SK-N-DZ (cell line): ENCODE measurements at places on chromosomes 5 and 9.

- DNase-seq: no peak
Measured at GRCh38 chr5:13212886-13213285, 731.6 kb downstream of the DNAH5 start.

GRCh38 chr5:164721116-164721515 lies 1215.7 kb downstream of the MAT2B start:
- no peak for DNase-seq

- no peak for DNase-seq
Measured at GRCh38 chr5:178230879-178231538, 1.6 kb downstream of the PHYKPL start.

DNA sequence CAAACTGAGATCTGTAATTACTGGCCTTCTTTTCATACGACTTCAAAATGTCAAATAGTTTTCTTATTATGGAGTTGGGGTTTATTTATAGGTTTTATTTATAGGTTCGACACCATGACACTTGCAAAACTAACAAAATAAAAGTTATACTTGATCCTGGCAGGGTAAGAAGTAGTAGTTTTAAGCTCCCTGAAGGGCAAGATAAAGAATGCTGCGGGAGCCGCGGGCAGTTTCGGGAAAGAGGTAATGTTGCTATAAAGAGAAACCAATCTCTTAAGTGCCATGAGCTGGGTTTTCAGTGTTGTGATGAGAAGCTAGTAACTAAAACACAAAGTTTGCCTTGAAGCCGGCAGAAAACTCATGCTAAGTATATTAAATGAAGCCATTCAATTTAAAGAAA lies 24.8 kb downstream of the PTPN3 start:
- no peak for DNase-seq

DNA sequence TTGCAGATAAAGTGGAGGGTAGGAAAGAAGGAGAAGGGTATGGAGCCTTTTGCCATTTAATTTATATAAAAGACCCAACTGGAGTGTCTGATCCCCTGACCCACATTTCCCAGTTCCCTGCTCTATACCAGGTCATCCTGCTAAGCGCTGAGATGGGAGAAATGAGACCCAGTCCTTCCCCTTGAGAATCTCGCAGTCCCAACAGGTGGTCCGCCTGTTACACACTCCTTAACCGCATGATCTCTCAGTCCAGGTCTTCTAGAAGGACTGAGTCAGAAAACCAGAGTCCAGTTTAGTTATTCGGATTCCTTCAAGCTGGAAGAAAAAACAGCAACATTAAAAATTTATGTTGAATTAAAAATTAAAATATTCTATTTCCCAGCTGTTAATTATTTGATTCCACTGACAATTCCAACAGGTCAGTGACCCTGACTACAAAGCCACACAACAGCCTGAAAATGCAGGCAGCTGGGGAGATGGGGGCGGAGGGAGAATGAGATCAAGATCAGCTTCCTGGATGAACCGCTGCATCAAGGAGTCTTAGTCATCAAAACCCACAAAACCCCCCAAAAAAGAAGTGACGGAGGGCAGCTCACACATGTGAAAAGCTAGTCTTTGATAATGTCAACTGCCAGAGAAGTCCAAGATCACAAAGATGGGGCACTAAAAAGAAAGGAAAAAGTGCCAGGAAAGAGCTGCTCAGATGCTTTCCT lies 44.0 kb downstream of the GGTA1 start:
- DNase-seq: no peak

DNA sequence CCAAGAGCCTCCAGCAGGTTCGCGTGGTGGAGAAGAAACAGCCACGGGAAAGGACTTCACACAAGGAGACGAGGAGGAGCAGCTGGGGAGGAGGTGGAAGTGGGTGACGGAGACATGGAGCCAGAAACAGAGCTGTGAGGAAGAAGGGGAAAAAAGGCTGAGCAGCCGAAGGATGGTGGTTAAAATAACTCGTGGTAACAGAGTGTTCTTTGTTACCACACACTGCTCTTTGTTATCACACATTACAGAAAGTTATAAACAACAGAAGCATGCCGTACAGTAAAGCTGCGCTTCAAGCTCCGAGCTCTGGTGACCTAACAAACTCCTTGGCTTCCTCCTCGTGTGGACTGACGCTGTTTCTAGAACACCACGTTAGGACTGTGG lies 215.4 kb downstream of the GLIS3 start:
- DNase-seq: no peak

DNA sequence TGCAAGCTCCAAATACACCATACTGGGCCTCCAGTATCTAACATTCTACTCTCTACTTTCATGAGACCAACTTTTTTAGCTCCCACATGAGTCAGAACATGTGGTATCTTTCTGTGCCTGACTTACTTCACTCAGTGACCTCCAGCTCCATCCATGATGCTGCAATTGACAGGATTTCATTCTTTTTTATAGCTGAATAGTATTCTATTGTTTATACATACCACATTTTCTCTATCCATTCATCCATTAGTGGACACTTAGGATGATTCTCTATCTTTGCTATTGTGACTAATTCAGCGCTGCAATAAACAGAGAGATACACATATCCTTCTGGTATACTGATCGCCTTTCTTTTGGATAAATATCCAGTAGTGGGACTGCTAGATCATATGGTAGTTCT lies 68.5 kb downstream of the EPB41L4A start:
- no peak for DNase-seq

DNA sequence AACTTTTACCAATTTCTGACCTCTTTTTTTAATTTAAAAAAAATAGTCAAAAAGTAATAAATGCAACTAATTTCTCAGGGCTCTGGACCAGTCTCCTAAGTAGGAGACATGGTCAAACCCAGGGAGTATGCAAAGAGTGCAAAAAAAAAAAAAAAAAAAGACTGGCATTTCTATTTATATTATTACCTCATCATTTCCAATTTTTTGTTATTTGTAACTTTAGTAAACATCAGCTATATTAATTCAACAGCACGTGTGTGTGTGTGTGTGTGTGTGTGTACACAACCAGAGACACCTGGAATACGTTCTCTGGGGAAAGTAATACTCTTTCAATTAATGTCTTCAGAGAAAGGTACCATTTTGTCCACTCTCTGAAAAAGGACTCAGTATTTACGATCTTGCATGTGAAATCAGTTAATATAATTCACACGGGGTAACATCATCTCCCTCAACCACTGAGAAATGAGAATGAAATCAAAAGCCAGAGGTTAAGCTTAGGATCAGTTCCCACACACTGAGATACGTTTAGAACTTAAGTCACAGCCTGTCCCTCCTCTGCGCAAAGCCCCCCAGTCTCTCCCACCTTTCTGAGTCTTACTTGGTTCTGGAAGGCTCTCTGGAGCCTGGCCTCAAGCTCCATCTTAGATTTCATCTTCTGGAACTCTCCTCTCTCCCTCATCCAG lies 21.9 kb downstream of the ZNF608 start:
- DNase-seq: no peak

DNA sequence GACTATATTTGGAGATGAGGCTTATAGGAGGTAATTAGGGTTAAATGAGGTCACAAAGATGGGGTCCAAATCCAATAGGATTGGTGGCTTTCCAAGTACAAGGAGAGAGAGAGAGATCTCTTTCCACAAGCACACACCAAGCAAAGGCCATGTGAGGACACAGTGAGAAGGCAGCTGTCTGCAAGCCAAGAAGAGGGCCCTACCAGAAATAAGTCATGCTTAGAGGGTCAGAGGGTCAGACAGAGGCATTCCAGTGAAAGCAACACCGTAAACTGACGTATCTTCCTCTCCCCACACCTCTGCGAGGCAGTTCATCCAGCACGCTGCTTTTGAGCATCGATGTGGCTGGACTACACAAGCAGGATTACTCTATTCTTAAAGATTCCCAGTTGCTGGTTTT lies 87.9 kb downstream of the SLC1A3 start:
- no peak for DNase-seq

- DNase-seq: no peak
Measured at GRCh38 chr5:181255276-181255675, 5.7 kb downstream of the TRIM52 start.

- DNase-seq: no peak
Measured at GRCh38 chr9:22514871-22515270, 68.2 kb downstream of the DMRTA1 start.

DNA sequence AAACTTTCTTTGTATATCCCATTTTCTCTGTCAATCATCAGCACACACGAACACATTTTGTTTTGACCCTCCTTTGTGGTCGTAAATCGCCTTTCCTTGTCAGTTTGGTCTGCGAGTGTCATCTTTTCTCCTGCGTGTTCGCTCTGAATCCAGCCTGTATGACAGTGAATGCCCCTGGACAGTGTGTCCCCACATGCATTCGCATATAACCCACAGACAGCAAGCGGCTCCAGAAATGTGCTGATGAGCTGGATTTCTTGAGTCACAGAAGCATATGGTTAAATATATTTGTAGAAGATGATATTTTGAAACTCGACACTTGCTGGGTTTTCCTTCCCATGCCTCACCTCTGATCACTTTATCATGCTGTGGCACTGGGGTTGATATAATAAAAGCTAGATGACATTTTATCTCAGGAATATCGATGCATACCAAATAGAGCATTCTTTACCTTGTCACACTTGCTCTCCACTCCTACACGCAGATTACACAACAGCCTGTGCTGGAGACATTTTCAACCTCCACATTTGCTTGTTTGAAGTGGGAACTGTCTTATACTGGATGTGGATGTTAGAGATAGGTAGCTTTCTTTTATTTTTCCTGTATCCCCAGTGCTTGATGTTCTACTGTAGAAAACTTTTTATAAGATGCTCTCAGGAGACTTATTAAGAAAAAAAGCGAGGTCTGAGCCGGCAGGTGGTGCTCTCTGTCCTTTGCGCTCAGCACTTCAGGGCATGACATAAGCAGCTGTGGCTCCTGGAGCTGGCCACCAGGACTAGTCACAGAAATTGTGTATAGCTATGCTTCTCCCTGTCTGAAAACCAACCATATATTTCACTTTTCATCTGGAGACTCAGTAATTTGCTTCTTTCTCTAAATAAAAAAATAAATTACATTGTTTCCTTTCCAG lies 215.1 kb downstream of the SH3GL2 start:
- peak; percentile 8 for DNase-seq

DNA sequence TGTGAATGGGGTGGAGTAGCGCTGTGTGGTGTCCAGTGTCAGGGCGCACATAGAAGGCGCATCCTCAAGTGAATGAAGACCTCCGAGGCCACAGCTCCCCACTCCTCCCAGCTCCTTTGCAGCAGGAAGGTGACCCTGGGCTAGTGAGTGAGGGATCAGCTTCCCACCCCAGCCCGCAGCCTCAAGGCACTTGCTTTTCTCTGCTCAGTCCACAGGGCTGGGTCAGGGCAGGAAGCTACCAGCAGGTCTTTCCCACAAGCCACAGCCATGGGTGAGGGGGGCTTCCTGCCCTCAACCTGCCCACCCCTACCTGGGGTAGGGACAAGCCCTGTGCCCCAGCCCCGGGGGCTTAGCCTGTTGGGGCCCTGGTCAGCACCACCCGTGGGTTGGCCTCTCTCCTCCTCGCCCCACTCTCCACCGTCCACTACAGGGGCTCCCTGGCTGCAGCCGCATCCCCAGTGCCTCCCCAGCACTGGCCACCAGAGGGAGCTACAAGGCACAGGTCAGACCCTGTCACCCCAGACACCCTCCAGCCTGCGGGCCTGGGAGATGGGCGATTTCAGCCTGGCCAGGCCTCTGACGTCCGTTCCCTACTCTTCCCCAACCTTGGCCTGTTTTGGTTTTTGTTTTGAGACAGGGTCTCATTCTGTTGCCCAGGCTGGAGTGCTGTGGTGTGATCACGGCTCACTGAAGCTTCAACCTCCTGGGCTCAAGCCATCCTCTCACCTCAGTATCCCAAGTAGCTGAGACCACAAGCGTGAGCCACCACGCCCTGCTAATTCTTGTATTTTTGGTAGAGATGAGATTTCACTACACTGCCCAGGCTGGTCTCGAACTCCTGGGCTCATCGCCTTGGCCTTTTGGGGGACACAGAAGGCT lies 1.3 kb upstream of the ABCA2 start:
- peak; percentile 80 for DNase-seq

GRCh38 chr5:149324641-149325040 lies 20.7 kb upstream of the GRPEL2 start:
- no peak for DNase-seq
